ENCODE measurements at places on chromosomes 13 and 19.
A peak's percentile ranks its signal among the peaks of the same experiment; 100 is the strongest.

- no peak for DNase-seq
Measured at GRCh38 chr19:41355802-41356201, 2.1 kb upstream of the TGFB1 start.

GRCh38 chr19:49761625-49762311 lies 1.3 kb downstream of the TSKS start:
- no peak for DNase-seq

- DNase-seq = no peak
Measured at GRCh38 chr13:110232756-110233155, 74.2 kb downstream of the COL4A1 start.

DNA sequence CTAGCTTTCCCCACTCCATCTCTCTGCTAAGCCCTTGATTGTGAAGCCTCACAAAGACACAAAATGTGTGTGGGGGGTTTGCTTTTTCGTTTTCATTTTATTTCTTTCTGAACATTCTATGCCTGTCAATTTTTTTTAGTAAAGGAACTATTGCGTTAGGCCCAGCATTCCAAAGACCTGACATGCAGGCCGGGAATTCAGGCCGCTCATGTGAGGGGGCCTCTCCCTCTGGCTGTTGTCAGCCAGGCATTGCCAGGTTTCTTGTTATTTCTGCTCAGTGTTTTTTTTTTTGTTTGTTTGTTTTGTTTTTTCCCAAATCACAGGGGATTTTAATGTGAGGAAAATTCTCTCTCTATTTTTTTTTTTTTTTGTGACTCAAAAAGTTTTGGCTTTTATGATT lies 10.3 kb upstream of the MEDAG start:
- no peak for DNase-seq

DNA sequence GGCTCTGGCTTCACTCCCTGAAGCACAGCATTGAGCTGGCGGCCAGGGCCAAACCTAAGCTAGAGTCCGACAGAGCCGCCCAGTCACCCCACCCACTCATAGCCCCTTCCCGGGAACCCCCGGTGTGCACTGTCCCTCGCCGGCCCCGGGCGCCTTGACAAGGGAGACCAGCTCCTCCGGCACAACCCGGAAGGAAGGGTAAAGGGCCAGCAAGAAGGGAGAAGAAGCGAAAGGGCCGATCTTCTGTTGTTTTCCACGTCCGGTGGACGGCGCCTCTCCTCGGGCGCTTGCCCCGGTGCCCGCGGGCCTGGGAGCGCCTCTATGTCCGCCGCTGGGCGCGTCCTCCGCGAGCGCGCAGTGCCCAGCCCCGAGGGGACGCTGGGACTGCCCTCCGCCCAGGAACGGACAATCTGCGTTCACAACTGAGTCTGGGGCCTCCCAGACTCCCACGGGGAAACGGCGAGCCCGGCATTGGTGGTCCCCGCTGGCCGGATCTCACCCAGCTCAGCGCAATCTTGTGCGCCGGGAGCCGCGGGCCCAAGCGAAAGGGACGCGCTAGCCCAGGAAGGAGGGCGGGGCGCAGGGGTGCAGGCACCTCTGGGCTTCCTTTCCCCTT lies 172.5 kb upstream of the MIR17HG start:
- no peak for DNase-seq

DNA sequence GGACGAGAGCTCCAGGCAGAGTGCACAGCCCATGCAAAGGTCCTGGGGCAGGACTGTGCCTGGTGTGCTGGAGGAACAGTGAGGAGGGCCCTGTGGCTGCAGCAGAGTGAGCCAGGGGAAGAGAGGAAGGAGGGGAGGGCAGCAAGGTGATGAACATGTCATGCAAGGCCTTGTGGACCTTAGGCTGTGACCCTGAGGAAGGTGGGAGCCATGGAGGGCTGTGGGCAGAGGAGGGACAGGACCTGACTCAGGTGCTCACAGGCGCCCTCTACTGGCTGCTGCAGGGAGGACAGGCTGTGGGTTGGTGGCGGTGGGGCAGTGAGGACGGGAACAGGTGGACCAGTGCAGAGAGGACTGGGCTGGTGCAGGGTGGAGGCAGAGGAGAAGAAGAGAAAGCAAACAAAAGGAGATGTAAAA lies 170.3 kb downstream of the PTPRS start:
- DNase-seq = peak; percentile 17

DNA sequence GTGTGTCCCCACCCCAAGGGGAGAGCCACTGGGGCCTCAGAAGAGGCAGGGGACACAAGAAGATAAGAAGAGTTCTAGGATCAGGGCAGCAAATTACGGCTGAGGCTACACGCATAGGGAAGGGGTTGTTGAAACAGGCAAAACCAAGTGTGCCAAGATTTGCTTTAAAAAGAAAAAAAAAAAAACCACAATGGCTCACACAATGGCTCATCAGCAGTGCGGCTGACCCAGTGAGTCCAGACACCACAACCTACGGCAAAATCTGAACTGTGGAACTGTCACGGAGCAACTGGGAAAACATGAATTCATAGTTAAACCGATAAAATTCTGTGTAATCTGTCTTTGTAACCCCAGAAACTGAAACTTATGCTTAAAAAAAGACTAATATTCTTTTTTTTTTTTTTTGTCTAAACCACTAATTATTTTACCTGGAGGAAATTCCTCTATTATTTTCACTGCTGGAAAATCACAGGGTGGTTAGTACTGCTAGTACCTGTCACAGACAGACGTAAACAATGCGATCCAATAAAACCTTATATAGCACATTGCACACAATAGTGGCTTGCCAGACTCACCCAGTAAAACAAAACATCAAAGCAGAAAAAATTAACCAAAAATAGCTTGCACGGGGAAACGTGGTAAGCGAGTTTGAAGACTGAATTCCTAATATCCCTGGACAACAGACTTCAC lies 325.4 kb upstream of the TSHZ3 start:
- no peak for DNase-seq

All from activated naive CD8-positive, alpha-beta T cell treated with anti-CD3 and anti-CD28 coated beads, Interleukin-2, amount 50 U/mL, for 16 hours (primary cell).